ENCODE measurements at places on chromosomes 2 and 18. TPM values are rescaled to one million over a fixed set of nuclear protein-coding genes. Genes with fewer than 3 reads are reported as not detected.
A peak's percentile ranks its signal among the peaks of the same experiment; 100 is the strongest.

Gene CIDEA
- not detected for total RNA-seq

Gene NT5DC4
- total RNA-seq, result not detected

Gene SLC38A11
- total RNA-seq, result not detected

Gene L3MBTL4
- total RNA-seq, result 0.65 TPM

Gene EIPR1
- 34.9 TPM for total RNA-seq

Gene DHRS9
- total RNA-seq, result not detected

Gene ANKRD30B
- not detected for total RNA-seq

Gene MC5R
- total RNA-seq, result not detected

- H3K36me3 ChIP-seq, result no peaks in the 10 kb centered on the region
- no peaks in the 10 kb centered on the region for H3K27me3 ChIP-seq
- H3K4me3 ChIP-seq, result no peak overlapping the region
- H3K4me1 ChIP-seq, result no peaks in the 10 kb centered on the region
- DNase-seq, result no peak
Measured at GRCh38 chr2:147433822-147434221, 411.0 kb upstream of the ACVR2A start.

- H3K36me3 ChIP-seq, result no peaks in the 10 kb centered on the region
- no peak overlapping the region for H3K4me3 ChIP-seq
- DNase-seq, result no peak
- peaks cover 16% of the 10 kb centered on the region for H3K4me1 ChIP-seq
- no peak overlapping the region for H3K27ac ChIP-seq
Measured at GRCh38 chr2:181992776-181993175, 7.1 kb downstream of the PPP1R1C start.

GRCh38 chr18:75696391-75696790, 268.9 kb upstream of the SMIM21 start:
- H3K27me3 ChIP-seq, result peaks cover 2% of the 10 kb centered on the region
- H3K27ac ChIP-seq, result no peak overlapping the region
- DNase-seq, result no peak
- no peak overlapping the region for H3K4me3 ChIP-seq
- H3K36me3 ChIP-seq, result no peaks in the 10 kb centered on the region

GRCh38 chr2:146981921-146982320, 862.9 kb upstream of the ACVR2A start:
- H3K27me3 ChIP-seq, result no peaks in the 10 kb centered on the region
- H3K27ac ChIP-seq, result no peak overlapping the region
- peaks cover 7% of the 10 kb centered on the region for H3K36me3 ChIP-seq
- DNase-seq, result no peak
- H3K4me1 ChIP-seq, result peaks cover 46% of the 10 kb centered on the region

DNA sequence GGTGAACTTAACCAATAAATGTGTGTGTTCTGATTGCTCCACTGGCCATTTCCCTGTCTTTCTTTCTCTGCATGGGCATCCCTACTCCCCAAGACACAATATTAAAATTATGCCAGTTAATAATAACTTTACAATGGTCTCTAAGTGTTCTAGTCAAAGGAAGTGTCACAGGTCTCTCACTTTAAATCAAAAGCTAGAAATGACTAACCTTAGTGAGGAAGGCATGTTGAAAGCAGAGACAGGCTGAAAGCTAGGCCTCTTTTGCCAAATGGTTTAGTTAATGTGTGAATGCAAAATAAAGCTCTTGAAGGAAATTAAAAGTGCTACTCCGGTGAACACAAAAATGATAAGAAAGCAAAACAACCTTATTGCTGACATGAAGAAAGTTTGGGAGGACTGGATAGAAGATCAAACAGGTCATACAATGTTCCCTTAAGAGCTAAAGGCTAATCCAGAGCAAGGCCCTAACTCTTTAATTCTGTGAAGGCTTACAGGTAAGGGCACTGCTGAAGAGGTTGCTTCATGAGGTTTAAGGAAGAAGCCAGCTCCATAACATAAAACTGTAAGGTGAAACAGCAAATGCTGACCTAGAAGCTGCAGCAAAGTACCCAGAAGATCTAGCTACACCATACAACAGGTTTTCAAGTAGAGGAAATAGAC, 44.0 kb upstream of the ARHGAP15 start:
- H3K27ac ChIP-seq, result no peak overlapping the region
- no peaks in the 10 kb centered on the region for H3K27me3 ChIP-seq
- H3K4me1 ChIP-seq, result no peaks in the 10 kb centered on the region
- no peak overlapping the region for H3K4me3 ChIP-seq
- no peaks in the 10 kb centered on the region for H3K36me3 ChIP-seq
- DNase-seq, result no peak

DNA sequence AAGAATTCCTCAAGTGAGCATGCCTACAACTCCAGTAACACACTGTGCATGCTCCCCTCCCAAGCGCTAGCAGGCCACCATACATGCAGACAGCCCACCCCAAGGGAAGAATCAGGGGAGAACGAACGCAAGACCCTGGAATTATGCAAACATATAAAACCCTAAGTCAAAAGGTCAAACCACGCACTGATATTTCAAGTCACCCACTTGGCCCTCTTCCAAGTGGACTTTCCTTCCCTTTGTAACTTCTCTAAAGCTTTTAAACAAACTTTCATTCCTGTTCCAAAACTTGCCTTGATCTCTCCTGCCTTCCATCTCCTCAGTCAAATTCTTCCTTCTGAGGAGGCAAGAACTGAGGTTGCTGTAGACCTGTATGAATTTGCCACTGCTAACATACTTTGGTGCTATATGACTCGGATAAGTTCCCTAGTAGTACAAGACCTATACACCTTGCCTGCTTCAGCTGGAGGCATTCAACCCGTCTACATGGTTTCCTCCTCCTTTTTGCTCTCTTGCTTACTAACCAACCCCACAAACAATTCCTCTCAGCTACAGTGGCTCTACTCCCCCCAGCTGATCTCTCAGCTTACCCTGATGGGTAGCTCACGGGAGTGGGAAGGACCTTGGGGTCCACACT, 11.1 kb upstream of the RPIA start:
- H3K4me1 ChIP-seq, result no peaks in the 10 kb centered on the region
- no peak overlapping the region for H3K4me3 ChIP-seq
- H3K27me3 ChIP-seq, result peaks cover 12% of the 10 kb centered on the region
- H3K27ac ChIP-seq, result no peak overlapping the region

GRCh38 chr18:74498712-74499627, 2.8 kb downstream of the CNDP2 start:
- DNase-seq, result no peak
- H3K36me3 ChIP-seq, result peaks cover 8% of the 10 kb centered on the region
- H3K4me3 ChIP-seq, result peak overlapping the region; percentile 22
- peaks cover 42% of the 10 kb centered on the region for H3K4me1 ChIP-seq
- no peaks in the 10 kb centered on the region for H3K27me3 ChIP-seq
- H3K27ac ChIP-seq, result peak overlapping the region; percentile 64

DNA sequence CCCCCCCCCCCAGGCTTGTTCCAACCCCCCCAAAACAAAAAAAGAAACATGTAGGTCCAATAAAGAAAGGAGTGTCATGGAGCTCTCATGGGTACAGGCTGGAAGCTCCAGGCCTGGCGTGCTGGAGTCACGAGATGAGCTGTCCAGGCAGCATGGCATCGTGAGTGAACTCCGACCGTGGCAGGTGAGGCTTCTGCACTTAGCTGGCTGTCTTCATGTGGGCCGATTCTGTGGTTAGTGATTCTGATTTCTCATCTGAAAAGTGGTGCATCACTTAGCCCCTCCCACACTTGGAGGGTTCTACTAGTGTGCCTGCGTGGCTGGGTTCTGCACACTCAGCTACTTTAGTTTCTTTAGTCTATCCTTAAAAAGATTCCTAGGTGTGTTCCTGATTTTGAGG, 126.4 kb upstream of the MGAT5 start:
- no peaks in the 10 kb centered on the region for H3K27me3 ChIP-seq
- H3K4me3 ChIP-seq, result no peak overlapping the region
- H3K36me3 ChIP-seq, result peaks cover 7% of the 10 kb centered on the region
- H3K27ac ChIP-seq, result no peak overlapping the region

DNA sequence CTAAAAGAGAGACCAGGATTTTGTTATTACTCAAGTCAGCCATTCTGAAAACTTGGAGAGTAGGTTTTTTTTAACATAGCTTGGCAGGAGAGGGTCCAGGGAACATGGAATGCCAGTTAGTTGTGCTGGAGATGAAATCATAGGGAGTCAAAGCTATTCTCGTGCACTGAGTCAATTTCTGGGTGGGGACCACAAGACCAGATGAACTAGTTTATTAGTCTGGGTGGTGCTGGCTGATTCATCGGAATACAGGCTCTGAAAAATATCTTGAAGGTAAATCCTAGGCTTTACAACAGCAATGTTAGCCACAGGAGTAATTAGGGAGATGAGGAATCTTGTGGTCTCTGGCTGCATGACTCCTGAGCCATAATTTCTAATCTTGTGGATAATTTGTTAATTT, 921.4 kb downstream of the TRIB2 start:
- no peaks in the 10 kb centered on the region for H3K4me1 ChIP-seq
- DNase-seq, result no peak
- H3K4me3 ChIP-seq, result no peak overlapping the region
- H3K36me3 ChIP-seq, result no peaks in the 10 kb centered on the region

- H3K27ac ChIP-seq, result no peak overlapping the region
- H3K4me3 ChIP-seq, result no peak overlapping the region
- peaks cover 26% of the 10 kb centered on the region for H3K4me1 ChIP-seq
- H3K36me3 ChIP-seq, result peaks cover 5% of the 10 kb centered on the region
Measured at GRCh38 chr18:69755856-69756496, 191.7 kb downstream of the CD226 start.

DNA sequence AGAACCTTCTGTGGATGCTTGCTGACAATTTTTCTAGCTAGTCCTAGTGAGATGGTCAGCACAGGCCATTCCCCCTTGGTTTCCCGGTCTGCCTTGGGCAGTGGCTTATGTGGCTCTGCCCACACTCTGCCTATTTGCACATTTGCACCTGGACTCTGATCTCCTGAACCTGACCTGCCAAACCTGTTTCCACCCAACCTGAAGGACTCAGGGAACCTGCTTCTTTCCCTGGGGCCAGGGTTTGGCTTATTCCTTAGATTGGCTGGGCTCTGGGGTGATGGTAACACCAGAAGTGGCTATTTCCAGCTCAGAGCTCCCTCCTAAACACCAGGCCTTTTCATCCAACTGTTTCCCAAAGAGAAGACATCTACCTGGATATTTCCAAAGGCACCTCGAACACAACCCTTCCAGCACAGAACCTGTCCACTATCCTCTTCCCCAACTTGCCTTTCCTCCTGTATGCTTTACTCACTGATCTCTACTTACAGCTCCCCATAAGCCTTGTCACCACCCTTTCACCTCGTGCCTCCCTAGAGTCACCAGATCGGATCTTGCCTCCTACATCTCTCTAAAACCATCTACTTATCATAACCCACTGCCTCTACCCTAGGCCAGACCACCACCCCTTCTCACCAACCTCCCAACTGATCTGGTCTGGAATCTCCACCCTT, 5.8 kb upstream of the MTA3 start:
- no peaks in the 10 kb centered on the region for H3K36me3 ChIP-seq
- H3K4me3 ChIP-seq, result no peak overlapping the region
- peak overlapping the region; percentile 4 for H3K27ac ChIP-seq
- H3K4me1 ChIP-seq, result peaks cover 11% of the 10 kb centered on the region

GRCh38 chr2:143452817-143453451, 323.7 kb downstream of the ARHGAP15 start:
- no peaks in the 10 kb centered on the region for H3K4me1 ChIP-seq
- H3K27me3 ChIP-seq, result no peaks in the 10 kb centered on the region
- H3K27ac ChIP-seq, result no peak overlapping the region
- H3K4me3 ChIP-seq, result no peak overlapping the region

GRCh38 chr2:25306777-25307368, 34.9 kb downstream of the DNMT3A start:
- no peak for DNase-seq
- H3K4me1 ChIP-seq, result peaks cover 40% of the 10 kb centered on the region
- H3K36me3 ChIP-seq, result no peaks in the 10 kb centered on the region
- no peaks in the 10 kb centered on the region for H3K27me3 ChIP-seq
- H3K27ac ChIP-seq, result no peak overlapping the region

GRCh38 chr2:149001496-149001895, 37.0 kb upstream of the LYPD6B start:
- no peaks in the 10 kb centered on the region for H3K27me3 ChIP-seq
- DNase-seq, result no peak
- H3K4me3 ChIP-seq, result no peak overlapping the region
- H3K27ac ChIP-seq, result no peak overlapping the region
- peaks cover 42% of the 10 kb centered on the region for H3K36me3 ChIP-seq

DNA sequence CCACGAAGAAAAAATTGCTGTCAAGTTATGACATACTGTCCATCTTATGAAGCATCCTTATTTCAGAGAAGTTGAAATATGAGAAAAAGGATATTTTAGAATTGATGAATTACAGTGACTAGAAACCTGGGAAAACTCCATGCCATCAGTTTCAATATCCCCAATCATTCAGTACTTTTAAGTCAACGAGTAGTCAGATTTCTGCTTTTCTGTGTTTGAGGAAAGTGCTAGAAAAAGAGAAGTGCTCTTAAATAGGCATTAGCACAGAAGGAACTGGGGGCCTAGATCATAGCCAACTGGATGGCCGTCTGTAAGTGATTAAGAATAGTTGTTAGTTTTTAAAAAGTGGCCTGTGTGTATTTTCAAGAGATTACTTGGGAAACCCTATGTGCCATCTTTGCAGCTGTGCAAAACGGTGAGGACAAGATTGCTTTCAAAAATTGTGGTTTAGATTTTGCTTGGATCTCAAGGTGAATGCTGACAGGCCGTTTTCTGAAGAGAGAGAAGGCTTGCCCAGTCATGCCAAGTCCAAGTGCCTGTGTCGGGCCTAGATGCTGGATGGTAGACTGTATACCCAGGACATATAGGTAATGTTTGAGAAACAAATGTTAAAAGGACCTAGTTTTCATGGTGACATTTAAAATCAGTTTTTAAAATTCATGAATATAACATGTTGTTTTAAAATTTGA, 5.1 kb downstream of the NEDD4L start:
- H3K4me3 ChIP-seq, result no peak overlapping the region
- peaks cover 33% of the 10 kb centered on the region for H3K4me1 ChIP-seq
- no peaks in the 10 kb centered on the region for H3K27me3 ChIP-seq
- no peaks in the 10 kb centered on the region for H3K36me3 ChIP-seq

GRCh38 chr2:202133200-202133908, 60.3 kb downstream of the KIAA2012 start:
- no peaks in the 10 kb centered on the region for H3K36me3 ChIP-seq
- no peaks in the 10 kb centered on the region for H3K27me3 ChIP-seq
- peaks cover 7% of the 10 kb centered on the region for H3K4me1 ChIP-seq
- no peak overlapping the region for H3K27ac ChIP-seq

DNA sequence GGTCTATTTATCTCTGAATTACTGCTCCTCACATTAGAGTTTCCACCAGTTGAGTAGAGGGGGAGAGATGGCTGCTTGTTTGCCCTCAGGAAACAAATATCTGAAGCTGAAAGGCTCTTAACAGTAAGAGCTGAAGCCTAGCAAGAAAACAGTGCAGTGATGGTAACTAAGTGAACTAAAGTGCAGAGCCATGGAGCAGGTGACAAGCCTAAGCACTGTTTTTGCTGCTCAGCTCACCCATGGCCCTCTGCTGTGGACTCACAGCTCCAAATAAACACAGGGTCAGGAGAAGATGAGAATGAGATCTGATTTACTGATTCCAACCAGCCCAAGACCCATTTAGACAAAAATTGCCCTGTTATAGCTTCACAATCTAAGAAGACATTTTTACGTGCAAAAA, 118.4 kb downstream of the ETAA1 start:
- H3K4me1 ChIP-seq, result no peaks in the 10 kb centered on the region
- H3K27ac ChIP-seq, result no peak overlapping the region
- H3K4me3 ChIP-seq, result no peak overlapping the region
- no peaks in the 10 kb centered on the region for H3K27me3 ChIP-seq
- peaks cover 4% of the 10 kb centered on the region for H3K36me3 ChIP-seq
- no peak for DNase-seq
